ENCODE measurements at places on chromosomes 3 and 15.
A peak's percentile ranks its signal among the peaks of the same experiment; 100 is the strongest.

DNA sequence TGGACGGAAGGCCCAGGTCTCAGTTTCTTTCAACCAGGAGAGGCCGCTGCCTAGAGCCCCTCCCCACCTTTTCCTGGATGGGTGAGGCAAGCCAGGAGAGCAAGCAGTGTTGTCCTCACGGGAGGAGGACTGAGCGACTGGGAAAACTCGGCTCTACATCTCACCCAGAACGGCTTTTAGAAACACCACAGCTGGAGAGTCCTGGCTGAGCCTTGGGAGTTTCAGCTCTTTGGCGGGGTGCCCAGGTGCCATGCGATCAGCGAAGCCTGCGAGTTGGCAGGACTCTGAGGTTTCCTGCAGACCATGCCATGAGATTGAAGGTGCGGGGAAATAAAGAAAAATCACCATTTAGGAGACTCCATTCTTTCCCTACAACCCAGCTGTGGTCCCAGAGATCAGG is 26.0 kb downstream of the PPCDC start:
- no peak for DNase-seq

- no peak for DNase-seq
Observed at GRCh38 chr3:142857056-142857455, 31.8 kb downstream of the PCOLCE2 start.

GRCh38 chr3:125245521-125245920 is 33.0 kb upstream of the SLC12A8 start:
- no peak for DNase-seq

- DNase-seq = peak; percentile 24
Observed at GRCh38 chr15:43249699-43250203, 17.0 kb downstream of the TGM5 start.

DNA sequence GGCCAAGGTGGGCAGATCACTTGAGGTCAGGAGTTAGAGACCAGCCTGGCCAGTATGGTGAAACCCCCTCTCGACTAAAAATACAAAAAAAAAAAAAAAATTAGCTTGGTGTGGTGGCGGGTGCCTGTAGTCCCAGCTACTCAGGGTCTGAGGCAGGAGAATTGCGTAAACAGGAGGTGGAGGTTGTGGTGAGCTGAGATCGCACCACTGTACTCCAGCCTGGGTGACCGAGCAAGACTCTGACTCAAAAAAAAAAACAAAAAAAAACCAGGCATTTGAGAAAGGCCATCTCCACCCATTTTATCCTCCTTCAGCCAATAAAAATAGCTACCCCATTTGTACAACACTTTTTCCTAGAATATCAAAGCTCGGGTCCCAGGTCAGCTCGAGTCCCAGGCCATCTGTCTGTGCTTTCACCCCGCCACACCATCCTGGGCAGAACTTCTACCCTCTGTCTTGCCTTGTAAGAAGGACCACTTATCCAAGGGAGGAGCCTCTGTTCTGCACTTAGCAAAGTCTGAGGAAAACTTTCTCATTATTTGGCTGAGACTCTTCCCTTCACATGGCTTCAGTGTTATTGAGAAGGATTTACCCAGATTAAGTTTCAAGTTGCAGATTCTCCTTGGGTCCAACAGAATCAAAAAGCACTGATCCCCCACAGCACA is 99.1 kb downstream of the MESD start:
- DNase-seq = no peak

- DNase-seq = no peak
Observed at GRCh38 chr3:150756491-150757059, 6.4 kb downstream of the SIAH2 start.

- DNase-seq = no peak
Observed at GRCh38 chr3:125098611-125099291, 43.0 kb upstream of the HEG1 start.

- DNase-seq = no peak
Observed at GRCh38 chr3:3276630-3277029, 97.1 kb upstream of the CRBN start.

DNA sequence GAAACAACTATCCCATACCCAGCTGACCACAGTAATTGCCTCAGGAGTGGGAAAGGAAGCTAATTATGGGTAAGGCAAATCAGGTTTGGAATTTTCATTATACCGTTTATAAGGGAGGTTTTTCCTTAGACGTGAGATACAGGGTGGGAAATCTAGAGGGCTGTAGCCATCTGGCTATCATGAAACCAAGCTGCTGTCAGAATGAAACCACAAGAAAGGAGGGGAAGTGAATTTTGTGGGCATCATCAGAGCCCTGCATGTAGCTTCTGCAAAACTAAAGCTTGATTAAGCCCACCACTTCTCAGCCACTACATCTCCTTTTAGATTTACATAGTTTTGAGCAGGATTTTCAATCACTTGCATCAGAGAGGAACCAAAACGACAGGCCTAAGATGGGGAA is 893.5 kb downstream of the TUSC7 start:
- DNase-seq = no peak

- DNase-seq = no peak
Observed at GRCh38 chr3:160779040-160779439, 23.0 kb downstream of the PPM1L start.

- DNase-seq = no peak
Observed at GRCh38 chr3:193078996-193079753, 161.5 kb upstream of the MB21D2 start.

DNA sequence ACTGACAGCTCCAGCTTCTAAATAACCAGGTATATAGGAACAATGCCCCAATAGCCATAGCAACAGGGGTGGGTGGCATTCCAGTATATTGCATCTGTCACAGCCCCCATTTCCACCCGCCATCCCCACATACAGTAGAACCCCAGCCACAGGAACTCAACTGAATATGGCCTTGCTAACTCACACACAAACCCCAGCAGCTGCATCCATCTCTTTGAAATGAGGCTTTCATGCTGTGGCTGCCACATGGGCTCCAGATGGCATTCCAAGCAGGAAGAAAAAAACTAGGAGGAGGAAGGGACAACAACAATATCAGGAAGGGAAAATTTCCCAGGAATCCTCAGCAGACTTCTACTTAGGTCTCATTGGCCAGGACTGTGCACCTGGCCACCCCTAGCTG is 54.6 kb downstream of the CCR3 start:
- no peak for DNase-seq

- no peak for DNase-seq
Observed at GRCh38 chr3:157238457-157238856, 78.5 kb upstream of the CCNL1 start.

GRCh38 chr3:168085491-168086119 is 10.1 kb downstream of the GOLIM4 start:
- no peak for DNase-seq

GRCh38 chr3:157175691-157176507 is 16.0 kb upstream of the CCNL1 start:
- peak; percentile 54 for DNase-seq

DNA sequence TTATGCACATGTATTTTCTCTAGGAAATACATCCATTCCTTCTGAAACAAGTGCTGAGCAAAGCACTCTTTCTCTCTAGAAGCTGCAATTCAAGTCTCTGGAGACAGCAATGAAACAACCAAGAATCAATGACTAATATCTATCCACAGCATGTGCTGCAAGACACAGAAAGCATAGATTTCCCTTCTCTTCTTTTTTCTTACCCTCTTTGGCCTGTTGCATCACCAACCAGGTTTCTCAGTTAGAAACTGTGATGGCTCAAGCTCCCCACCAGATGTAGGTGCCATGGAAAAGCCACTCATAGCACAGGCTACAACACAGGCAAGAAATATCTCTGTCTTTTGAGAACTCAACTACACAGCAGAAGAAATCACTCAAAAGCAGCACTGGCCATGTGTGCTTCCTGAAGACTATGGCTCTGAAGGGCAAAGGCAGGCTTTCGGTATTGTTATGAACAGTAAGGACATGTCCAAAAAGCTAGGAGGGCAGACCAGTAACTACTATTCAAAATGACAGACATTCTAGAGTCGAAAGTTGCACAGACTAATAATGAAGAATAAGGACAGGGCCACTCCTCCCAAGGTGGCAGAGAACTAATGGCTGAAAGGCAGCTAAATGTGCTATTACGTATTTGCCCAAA is 15.5 kb downstream of the ZDHHC3 start:
- DNase-seq = no peak

GRCh38 chr3:143822374-143822773 is 25.9 kb downstream of the SLC9A9 start:
- no peak for DNase-seq

GRCh38 chr3:139519998-139520737 is 19.4 kb downstream of the RBP1 start:
- no peak for DNase-seq

DNA sequence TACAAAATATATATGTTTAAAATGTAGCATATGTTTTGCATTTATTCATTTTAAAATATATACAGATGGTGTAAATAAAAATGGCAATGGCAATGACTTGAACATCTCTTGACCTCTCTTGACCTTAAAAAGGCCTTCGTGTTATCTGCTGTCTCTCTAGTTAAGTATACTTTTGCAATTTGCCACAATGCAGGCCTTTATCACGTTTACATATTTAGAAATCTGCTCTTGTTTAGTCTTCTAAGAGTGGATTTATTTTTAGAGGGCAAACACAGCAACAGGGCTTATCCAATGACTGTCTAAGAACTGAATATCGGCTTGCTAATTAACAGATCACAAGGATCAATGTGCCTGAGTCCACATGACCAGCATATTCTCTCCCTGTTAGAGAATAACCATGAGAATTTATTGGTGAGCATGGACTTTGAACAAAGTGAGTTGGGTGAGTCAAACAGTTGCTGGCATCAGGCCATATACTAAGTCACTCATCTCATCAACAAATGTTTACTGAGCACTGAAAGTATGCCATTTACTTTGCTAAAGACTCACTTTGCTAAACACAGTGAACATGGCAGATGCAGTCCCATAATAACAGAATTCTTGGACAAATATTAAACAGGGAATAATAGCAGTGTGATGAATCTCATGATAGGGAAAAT is 48.2 kb downstream of the MDFIC2 start:
- DNase-seq = no peak

DNA sequence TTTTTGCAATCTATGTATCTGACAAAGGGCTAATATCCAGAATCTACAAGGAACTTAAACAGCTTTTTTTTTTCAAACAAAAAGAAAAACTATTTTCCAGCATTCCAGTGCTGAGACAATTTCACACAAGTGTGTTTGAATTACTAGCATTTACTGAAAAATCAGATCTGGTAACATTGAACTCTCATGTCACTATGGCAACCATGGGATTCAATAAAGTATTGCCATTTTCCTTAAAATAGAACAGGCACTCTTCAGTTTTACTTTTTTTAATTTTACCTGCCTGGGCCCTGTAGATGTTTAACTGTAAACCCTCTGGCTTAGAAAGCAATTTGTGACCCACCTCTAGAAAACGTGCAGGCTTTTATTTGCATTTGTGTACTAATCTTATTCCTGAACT is 105.4 kb downstream of the MITF start:
- DNase-seq = no peak

GRCh38 chr3:156816091-156816793 is 9.9 kb upstream of the LEKR1 start:
- DNase-seq = no peak

DNA sequence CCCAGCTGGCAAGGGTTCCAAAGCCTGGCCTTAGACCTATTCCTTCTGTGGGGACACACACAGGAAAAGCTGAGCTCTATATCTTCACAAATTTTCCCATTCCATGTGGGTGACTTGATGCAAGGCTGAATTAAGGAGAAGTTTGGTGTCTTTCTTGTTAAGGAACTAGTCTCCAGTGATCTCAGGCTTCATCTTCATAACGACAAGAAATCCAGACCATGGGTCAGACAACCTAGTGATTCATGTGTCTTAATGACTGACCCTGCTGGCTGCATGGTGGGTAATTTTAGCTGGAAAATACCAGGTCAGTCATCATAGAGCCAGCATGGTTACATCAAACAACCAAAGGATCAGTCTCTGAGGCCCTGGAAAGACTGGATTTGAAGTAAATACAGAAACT is 112.7 kb upstream of the SLC4A7 start:
- DNase-seq = no peak

- DNase-seq = no peak
Observed at GRCh38 chr3:27728195-27729087, 6.3 kb upstream of the EOMES start.

DNA sequence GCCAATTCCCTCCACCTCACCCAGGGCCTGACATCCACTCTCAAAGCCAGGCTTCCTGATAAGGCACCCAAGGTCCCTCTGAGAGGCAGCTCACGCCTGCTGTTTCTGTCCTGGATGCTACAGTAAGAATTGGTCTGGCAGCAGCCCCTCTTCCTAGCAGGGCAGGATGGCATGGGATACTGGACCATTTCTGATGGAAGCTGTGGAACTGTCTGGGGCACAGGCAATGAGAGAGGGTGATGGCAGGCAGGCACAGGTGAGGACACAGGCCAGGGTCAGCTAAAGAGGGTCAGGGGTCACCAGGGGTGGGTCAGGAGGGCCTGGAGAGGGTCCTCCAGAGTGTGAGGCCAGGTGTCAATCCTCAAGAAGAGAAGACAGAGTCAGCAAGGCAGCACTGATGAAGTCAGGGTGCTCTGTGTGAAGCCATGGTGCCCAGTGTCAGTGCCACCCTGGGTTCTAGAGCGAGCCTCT is 41.9 kb upstream of the SLC41A3 start:
- DNase-seq = no peak

DNA sequence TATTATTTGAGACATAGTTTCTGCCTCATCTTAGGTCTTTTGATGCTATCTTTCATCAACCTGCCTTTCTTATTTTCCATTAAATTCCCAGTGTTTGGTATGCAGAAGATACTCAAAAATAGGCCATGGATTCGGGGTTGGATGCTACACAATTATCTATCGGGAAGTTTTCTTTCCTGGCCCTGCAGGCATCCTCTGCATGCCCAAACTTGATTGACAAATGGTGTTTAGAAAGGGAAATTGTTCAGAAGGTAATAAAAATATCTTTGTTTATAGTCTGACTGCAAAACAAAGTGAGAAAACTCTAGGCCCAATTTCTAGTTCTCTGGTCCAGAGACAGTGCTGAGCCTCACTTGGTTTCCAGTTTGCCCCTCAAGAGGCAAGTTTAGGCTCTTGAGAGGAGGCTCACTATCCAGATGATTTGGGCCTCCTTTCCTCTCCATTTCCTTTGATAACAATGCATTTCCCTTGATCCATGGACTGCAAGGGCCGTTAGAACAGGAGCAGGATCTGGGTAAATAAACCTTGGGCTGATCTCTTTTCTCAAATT is 157.1 kb upstream of the DPH6 start:
- DNase-seq = no peak

DNA sequence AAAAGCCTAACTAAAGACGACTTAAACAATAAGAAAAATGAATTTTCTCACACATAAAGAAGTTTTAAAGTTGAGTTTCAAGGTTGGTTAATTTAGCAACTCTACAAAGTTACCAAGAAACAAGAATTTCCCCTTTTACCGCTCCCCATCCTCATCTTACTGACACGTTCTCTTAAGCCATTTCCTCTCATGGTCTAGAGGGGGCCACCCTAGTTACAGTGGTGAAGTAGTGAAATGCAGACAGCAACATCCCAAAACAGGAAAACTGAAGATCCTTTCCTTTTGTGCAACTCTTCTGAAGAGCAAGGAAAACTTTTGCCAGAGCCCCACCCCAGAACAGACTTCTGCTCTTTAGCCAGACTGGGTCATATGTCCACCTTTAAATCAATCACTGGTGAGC is 17.3 kb upstream of the SOX14 start:
- no peak for DNase-seq

GRCh38 chr15:91947293-91947679 is 93.8 kb downstream of the SLCO3A1 start:
- no peak for DNase-seq

GRCh38 chr3:59319442-59319841 is 269.6 kb upstream of the CFAP20DC start:
- DNase-seq = no peak
